ENCODE measurements at places on chromosomes 7 and 10. TPM values are rescaled to one million over a fixed set of nuclear protein-coding genes. Genes with fewer than 3 reads are reported as not detected.

CREB5 gene
- total RNA-seq, result 0.30 TPM

- DNase-seq, result peak; percentile 45
Measured at GRCh38 chr10:30433306-30433729, 666 bp upstream of the MAP3K8 start.

VGF gene
- total RNA-seq, result not detected

GRCh38 chr7:158850545-158851102 is 5.7 kb upstream of the DYNC2I1 start:
- DNase-seq, result no peak

GRCh38 chr10:88423732-88424131 is 159.4 kb downstream of the RNLS start:
- no peak for DNase-seq

FGFR2 gene
- 22.5 TPM for total RNA-seq

DNA sequence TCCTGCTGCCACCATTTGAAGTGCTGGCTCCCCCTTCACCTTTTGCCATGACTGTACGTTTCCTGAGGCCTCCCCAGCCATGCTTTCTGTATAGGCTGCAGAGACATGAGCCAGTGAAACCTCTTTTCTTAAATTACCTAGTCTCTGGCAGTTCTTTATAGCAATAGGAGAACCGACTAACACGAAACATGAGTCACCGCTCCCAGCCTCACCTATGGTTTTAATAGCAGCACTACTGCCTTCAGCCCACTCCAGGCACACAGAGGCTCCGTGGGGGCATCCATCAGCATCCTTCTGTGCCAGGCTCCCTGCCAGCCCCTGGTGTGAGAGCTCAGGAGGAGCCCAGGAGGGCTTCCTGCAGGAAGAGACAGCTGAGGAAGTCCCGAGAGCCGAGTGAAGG is 5.5 kb upstream of the ZNF316 start:
- DNase-seq, result no peak

RAPGEF5 gene
- total RNA-seq, result 50.5 TPM

DNA sequence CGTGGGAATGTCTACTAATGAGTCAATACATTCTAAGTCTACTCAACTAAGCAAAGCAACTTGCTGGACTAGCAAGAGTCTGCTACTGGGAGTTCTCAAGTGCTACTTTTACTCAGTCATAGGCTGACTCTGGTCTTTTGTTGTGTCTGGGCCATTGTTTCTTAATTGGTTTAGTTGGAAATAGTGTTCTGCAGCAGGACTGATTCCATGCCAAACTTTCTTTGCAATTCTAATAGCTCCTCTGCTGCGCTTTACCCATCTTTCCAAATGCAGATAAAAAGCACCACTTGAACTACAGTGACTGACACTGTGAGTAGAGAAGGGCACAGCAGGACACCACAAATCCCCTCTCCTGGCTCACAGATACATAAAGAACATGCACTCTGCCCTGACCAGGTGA is 125.7 kb downstream of the CD36 start:
- DNase-seq, result no peak

DNA sequence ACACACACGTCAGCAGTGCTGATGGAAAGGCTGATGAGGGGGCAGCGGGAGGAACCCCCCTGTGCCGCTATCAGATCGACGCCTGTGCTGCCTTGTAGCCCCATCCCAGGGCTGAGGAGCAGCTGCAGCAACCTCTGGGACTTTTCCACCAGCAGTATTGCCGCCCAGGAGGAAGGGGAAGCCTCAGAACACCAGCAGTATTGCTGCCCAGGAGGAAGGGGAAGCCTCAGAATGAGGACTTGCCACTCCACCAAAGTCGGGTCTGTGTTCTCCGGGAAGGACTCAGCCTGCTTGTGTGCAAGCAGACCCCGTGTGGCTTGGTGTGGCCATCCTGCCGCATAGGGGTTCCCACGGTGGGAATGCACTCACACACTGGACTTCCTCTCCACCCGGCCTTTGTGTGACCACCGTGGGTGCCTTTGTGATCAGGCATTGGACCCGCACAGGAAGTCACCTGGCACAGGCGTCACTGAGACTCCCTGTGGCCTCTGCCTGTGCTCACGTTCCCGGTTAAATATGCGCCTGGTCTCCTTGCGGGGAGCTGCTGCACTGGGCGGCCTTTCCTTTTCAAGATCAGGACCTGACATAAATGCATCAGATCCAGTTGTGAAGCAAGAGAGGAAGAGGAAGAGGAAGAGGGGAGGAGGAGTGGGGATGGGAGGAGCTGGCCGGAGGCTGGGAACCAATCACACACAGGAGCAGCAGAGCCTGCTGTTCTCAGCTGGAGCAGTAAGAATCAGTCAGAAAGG is 248.5 kb downstream of the DNAJB6 start:
- DNase-seq, result no peak

DNA sequence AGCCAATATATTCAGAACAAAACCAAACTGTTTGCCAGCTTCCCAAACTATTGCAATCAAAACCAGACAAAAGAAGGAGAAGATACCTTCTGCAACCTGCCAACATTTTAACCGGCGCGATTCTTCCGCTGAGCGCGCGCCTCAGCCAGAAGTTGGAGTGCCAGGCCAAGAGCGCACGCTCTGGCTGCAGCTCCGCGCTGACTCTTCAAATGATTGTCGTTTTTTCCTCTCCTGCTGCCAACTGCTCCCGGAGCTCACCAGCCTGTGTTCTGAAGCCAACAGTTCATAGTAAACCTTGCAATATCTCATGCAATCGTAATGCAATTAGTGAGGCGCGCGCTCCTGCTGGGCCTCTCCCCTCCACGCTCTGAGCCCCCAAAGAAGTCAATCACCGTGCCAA is 259.7 kb upstream of the MGMT start:
- DNase-seq, result no peak

GRCh38 chr7:139992353-139993044 is 70.3 kb downstream of the PARP12 start:
- no peak for DNase-seq

Measured in esophagus squamous epithelium (tissue), 5 donors.